ENCODE measurements at places on chromosomes 3 and 15.

DNA sequence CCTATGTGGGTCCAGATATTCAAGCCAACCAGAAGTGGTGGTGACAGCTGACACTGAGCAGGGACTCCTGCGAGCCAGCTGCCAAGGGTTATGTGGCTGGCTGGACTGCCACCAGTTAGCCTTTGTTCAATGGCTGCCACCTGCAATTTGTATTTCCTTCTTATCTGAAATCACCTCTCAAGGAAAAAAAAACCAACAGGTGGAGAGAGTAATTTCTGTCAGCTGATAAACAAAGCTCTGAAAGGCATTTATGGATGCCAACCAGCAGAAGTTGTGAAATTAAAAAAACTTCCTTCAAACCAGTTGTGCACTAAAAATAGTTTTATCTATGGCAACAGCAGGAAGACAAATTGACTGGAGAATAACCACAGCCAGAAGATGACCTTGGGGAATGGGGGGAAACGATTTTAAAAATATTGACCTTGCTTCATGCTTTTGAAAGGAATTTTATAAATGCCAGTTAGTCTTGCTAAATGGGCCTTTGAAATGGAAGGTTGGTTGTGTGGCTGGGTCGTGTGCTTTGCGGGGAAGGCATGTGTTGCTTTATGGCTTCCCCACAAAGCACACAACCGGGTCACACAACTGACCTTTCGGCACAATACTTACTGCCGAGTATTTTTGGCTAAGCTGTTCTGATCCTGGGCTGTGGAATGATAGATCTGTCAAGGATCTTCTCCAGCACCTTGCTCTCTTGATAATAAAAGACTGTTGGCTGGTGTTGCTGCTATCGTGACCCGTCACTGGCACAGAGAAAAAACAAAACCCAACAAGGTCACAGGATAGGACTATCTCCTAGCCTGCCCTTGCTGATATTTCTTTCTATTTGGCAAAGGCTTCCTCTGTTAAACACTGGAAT is 3.5 kb downstream of the MYZAP start:
- no peak for DNase-seq

- DNase-seq = peak; percentile 9
These were observed 76.0 kb downstream of the PTPRG start for GRCh38 chr3:61637088-61638051.

DNA sequence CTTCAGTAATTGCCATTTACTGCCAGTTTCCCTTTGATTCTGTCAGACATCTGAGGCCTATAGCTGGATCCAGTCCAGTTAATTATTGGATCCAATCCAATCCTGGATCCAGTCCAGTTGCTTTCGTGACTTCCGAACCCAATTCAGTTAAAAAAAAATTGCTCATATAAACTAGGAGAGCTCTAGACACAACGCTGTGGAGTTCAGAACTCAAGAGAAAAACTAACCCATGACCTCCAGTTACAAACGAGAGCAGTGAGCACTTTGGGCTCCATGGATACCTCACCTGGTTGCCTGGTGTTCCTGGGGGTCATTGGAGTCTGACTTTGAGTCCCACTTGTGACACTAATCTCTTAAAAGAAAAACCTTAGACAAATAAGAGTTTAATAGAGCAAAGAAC is 269.8 kb downstream of the THSD4 start:
- DNase-seq = no peak

GRCh38 chr15:35068846-35069475 is 16.1 kb downstream of the NANOGP8 start:
- no peak for DNase-seq

- DNase-seq = no peak
These were observed 156.9 kb upstream of the EIF1B start for GRCh38 chr3:40152482-40153133.

DNA sequence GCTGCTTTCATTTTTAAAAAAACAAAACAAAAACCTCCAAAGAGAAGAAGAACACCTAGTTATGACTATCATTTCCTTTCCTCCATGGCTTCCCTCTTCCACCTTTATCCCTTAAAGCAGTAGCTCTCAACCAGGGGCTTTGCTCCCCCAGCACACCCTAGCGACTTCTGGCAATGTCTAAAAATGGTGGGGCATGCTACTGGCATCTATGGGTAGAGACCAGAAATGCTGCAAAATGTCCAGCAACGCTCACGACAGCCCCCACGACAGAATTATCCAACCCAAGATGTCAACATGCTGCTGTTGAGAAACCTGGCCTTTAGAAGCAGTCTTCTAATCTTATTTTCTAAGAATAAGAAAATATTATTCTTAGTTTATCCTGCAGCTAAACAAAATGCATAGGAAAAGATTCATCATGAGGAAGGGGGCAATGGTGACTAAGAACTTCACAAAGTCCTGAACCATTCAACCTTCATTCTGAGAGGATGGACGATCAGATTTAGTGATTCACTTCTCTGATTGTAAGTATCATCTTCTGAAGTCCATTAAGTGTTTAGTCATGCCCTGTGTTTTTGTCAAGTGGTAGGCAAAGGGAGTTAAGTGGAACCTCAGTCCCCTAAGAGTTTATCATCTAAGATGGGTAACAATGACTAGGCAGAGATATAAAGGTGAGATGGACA is 81.7 kb downstream of the CCNL1 start:
- DNase-seq = no peak

GRCh38 chr3:190617185-190617584 is 103.3 kb downstream of the IL1RAP start:
- DNase-seq = no peak

DNA sequence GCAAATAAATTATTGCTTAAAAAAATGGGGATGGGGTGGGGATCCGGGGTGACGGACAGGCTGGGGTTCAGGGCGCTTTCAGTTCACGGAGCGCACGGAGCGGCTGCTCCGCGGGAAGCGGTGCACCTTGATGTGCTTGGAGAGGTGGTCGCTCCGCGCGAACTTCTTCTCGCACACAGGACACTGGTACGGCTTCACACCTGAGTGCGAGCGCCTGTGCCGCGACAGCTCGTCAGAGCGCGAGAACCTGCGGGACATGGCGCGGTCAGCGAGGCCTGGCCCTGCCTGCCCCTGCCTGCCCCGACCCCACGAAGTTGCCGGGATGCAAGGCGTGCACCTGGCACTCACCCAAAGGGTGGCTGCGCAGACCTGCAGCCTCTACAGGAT is 13.6 kb downstream of the KLF15 start:
- DNase-seq = no peak

GRCh38 chr15:58985443-58985842 is 2.0 kb upstream of the RNF111 start:
- no peak for DNase-seq

- no peak for DNase-seq
These were observed 682 bp downstream of the ETFA start for GRCh38 chr15:76310475-76311099.

DNA sequence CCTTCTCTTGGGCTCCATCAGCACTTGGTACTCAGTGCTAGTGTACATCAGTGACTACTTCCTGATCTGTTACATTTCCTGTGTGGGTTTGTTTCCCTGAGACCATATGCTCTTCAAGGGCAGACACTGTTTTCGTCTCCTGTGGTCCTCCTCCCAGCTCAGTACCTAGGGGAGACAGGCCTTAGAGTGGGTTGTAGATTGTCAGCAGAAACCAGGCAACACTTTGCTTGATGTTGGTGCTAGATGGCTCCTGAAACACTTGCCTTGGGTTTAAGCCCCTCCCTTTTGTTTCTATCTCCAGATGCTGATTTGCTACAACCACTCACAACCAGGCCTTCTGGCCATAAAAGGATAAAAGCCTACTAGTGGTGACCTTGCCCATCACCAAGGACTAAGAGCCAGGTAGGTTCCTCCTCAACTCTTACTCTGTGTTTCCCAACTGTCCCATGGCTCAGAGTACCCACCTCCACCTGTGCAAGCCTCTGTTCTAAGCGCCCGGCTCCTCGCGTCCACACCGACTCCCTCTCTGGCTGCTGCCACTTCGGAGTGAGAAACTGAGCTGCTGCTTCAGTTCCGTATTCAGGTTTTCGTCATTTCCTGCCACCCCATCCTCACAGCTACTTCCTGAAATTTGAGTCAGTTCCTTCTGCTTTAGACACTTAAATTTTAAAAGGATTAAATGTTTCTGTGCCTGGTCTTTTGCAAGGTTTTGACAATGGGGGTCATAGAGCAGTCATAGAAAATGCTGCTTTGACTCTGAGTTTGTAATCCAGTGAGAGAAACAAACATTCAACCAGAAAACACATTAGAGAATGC is at the start of gene HCLS1:
Gene HCLS1, minus strand, starts transcription at position 548 of the 816 bp plus-strand sequence. CDS start 2,556 bp downstream, outside the sequence.
- peak; percentile 63 for DNase-seq

- DNase-seq = no peak
These were observed 9.2 kb upstream of the LDHAL6B start for GRCh38 chr15:59197454-59197853.

GRCh38 chr3:125010393-125010792 is 45.4 kb downstream of the HEG1 start:
- no peak for DNase-seq

DNA sequence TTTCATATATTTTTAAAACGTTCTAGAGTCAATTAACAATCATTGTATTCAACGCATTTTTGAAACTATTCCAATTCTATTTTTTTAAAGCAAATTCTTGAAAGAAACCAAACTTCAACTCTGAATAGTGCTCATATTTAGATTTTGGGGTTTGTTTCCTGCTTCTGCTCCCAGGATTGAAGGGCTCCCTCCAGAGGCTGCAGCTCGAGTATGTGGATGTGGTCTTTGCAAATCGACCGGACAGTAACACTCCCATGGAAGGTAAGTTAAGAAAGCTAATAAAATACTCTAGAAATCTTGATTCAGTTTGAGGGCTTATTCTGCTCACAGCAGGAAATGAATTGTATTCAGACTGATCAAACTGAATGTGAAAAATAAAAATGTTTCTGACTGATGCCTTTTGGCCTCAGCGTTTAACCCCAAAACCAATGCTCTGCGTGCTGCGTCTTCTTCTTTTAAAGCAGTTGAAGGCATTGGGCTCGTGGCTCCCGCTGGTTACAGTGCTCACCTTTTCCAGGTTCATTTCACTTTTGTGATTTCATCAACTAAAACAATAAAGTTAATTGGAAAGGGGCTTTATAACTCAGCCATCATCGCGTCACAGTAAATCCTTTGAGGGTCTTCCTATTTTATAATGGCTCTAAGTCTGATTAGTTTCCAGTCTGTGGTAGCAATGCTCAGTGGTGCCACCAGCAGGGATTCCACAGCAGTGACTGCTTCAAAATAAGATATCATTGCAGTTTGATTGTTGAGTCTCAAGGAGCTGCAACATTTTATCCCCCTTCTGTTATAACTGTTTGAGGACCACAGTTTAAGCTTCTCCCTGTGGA is 80.1 kb downstream of the SSR3 start:
- DNase-seq = no peak

GRCh38 chr3:193857996-193858395 is 265.0 kb downstream of the OPA1 start:
- no peak for DNase-seq

DNA sequence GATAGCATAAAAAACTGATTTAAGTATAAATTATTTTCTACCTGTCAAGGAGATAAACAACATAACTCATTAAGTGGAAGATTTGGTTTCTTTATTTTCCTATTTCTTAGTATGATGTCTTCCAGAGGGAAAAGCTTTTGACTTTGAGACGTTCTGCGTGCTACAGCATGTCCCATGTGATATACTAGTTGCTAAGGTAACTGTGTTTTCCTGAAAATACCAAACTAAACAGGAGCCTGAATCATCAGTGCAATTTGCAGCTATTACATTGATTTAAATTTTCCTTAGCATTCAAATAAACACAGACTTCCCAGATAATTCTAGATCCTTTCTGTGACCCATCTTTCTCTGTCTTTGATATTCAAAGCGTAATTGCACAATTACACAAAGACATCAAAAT is 117.7 kb upstream of the P2RY1 start:
- no peak for DNase-seq

GRCh38 chr3:71803248-71803647 is 18.3 kb upstream of the PROK2 start:
- no peak for DNase-seq

DNA sequence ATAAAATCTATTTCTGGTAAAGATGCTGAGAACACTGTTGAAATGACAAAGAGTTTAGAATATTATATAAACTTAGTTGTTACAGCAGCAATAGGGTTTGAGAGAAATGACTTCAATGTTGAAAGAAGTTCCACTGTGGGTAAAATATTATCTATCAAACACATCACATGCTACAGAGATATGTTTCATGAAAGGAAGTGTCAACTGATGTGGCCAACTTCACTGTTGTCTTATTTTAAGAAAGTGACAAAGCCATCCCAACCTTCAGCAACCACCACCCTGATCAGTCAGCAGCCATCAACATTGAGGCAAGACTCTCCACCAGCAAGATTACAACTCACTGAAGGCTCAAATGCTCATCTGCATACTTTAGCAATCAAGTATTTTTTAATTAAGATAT is 20.2 kb downstream of the TMEM39A start:
- no peak for DNase-seq

- DNase-seq = no peak
These were observed 27.2 kb downstream of the SEMA6D start for GRCh38 chr15:47744496-47744895.

DNA sequence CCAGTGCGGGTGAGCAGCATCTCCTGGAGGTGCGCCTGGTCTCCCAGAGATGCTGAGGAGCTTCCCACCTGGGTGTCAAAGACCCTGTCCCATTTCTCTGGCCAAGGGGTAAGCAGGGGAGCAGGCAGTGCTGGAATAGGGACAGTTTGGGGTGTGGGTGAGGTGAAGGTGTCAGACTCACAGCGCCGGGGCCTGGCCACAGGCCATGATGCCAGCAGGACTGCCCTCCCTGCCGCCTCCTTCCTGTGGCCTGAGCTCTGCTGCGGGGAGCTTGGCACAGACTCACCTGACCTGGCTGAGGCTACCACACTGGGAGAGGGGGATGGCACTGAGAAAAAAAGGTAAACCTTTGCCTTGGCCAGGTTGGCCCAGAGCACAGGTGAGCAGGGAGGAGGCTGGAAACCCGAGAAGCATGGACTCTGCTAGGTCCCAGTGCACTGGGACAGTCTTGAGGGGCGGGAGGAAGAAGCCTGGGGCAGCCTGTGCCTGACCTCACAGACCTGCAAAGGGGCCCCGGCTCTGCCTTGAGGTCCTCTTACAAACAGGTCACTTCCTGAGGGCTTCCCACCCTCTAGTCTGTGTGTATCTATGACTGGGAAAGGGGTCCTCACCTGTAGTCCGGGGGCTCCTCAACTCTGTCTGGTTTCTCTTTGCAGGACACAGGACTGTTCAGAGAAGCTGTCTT is 28.2 kb downstream of the GRAMD2A start:
- DNase-seq = no peak

- DNase-seq = no peak
These were observed 40.4 kb upstream of the RAB6B start for GRCh38 chr3:133935843-133936769.

DNA sequence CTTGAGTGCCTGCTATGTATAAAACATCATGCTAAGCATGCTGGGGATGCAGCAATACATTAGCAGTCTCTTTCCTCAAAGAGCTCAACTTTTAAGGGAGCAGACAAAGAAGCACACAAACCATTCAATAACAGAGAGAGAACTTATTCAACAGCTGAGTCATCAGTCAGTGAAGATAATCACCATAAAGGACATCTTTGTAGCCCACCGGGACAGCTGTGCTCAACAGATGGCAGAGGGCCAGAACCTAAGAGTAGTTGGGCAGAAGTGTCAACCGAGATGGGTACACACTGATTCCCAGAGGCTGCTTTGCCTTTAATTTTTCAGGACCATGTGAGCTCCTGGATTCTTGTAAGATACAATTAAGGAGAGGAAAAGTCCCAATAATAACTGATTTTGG is 4.2 kb upstream of the RAB8B start:
- DNase-seq = no peak

GRCh38 chr3:170171563-170171962 is 10.0 kb downstream of the PHC3 start:
- DNase-seq = no peak

- no peak for DNase-seq
These were observed 18.6 kb downstream of the CCR9 start for GRCh38 chr3:45904931-45905330.

GRCh38 chr15:51348688-51349087 is 7.2 kb downstream of the GLDN start:
- peak; percentile 43 for DNase-seq

All from GM19239 (cell line).